Right ventricle myocardium inferior (tissue), 1 donor: ENCODE measurements at places on chromosomes 6 and 20. TPM values are rescaled to one million over a fixed set of nuclear protein-coding genes. Genes with fewer than 3 reads are reported as not detected.

TNNC2 gene
- not detected for total RNA-seq

FAM83C gene
- total RNA-seq = not detected

ZNF334 gene
- 0.57 TPM for total RNA-seq

IMPG1 gene
- total RNA-seq = not detected

DDRGK1 gene
- total RNA-seq = 36.5 TPM

XRN2 gene
- total RNA-seq = 30.9 TPM

CARMIL1 gene
- 5.4 TPM for total RNA-seq

APOM gene
- total RNA-seq = 0.87 TPM

CALHM4 gene
- total RNA-seq = not detected

COL21A1 gene
- 20.0 TPM for total RNA-seq

GPR6 gene
- total RNA-seq = not detected

KHDC1 gene
- 1.2 TPM for total RNA-seq

CLVS2 gene
- not detected for total RNA-seq

ZNF341 gene
- total RNA-seq = 1.8 TPM

COL12A1 gene
- total RNA-seq = 15.5 TPM

TAP2 gene
- total RNA-seq = 19.3 TPM

LY6G6D gene
- total RNA-seq = not detected

CSNK2A1 gene
- 111 TPM for total RNA-seq

ZBTB12 gene
- total RNA-seq = 3.2 TPM

VNN1 gene
- 2.2 TPM for total RNA-seq

PRPH2 gene
- total RNA-seq = 0.49 TPM
